ENCODE measurements at places on chromosomes 4 and X.
A peak's percentile ranks its signal among the peaks of the same experiment; 100 is the strongest.

- no peak for DNase-seq
Observed at GRCh38 chr4:43485196-43485595, 592.7 kb downstream of the GRXCR1 start.

GRCh38 chr4:34464196-34464595, 1780.1 kb downstream of the ARAP2 start:
- no peak for DNase-seq

- DNase-seq = no peak
Observed at GRCh38 chrX:109813236-109813635, 80.2 kb upstream of the ACSL4 start.

GRCh38 chrX:10972706-10973105, 138.4 kb upstream of the HCCS start:
- DNase-seq = no peak

GRCh38 chr4:76748649-76749048, 149.3 kb downstream of the SOWAHB start:
- DNase-seq = peak; percentile 19

DNA sequence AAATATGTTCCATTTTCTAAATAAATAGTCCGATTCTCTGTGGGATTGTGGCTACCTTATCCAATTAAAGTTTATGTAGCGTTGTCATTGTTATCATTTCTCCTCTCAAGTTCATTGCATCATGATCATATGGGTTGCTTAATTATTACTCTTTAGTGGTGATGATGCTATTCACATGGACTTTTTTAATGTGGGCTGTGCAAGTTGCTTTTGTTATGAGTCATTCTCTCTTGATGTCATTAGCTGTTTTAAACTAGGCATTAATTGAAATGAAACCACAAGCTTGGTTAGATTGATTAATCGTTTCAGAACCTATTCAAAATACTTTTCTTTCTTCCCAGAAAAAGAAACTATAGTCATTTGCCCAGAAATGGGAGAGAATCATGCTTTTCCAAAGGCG, 38.2 kb downstream of the NHS start:
- DNase-seq = no peak

- no peak for DNase-seq
Observed at GRCh38 chrX:102934624-102935023, 2.4 kb upstream of the RAB40AL start.

DNA sequence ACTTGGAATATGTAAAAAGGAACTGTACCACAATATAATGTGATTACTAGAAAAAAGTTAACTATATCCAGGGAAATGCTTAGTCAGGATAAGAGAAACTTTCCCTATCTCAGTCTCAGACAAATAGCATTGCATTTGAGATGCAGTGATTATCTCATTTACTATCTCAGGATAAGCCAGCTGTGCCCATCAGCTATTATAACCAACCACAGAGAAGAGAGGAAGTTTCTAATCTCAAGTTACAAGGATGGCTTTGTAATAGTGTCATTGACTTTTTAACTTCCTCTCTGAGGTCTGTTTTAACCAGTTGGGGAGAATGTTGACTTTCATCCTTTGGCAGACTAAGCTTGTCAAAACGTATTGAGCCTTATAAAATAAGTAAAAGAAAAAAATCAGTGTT, 56.5 kb downstream of the SNX25 start:
- peak; percentile 22 for DNase-seq

DNA sequence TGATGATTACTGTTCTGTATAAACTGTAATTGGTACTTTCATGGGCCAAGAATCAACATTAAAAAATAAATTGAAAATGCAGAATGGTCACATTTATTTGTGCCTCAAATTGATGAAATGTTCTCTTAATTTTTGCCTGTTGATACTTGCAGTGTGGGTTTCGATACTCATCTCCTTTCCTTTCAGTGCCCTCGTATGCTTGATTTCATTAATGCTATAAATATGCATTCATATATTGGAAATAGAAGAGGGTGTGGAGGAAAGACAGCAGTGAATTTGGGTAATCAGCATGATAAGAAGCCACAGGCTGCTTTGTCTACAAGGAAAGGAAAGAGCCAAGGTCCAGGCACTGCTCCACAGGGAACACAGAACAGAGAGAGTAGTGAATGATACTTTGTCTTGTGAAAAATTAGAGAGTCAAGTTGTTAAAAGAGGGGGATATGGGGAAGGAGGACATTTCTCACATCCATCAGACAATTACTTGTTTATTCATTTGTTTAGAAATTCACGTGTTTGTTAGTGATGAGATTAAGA, 1.0 kb upstream of the DDX60 start:
- no peak for DNase-seq

- no peak for DNase-seq
Observed at GRCh38 chrX:131394384-131394783, 105.3 kb upstream of the IGSF1 start.

DNA sequence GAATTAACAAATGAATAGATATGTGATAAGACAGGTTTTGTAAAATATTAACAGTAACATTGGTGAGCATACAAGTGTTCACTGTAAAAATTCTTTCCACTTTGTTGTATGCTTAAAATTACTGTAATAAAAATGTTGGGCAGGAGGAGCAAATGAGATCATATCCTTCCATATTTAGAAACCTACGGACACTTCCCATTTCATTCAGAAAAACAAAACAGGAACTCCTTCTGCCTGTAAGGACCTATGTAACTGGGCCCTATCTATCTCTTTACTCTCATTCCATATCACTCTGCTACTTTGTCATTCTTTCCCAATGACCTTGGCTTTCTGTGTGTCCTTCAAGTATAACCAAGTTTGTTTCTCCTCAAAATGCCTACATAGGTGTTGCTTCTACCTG, 53.7 kb upstream of the SLC39A8 start:
- no peak for DNase-seq

- no peak for DNase-seq
Observed at GRCh38 chr4:58734030-58734674, 1624.0 kb upstream of the IGFBP7 start.

DNA sequence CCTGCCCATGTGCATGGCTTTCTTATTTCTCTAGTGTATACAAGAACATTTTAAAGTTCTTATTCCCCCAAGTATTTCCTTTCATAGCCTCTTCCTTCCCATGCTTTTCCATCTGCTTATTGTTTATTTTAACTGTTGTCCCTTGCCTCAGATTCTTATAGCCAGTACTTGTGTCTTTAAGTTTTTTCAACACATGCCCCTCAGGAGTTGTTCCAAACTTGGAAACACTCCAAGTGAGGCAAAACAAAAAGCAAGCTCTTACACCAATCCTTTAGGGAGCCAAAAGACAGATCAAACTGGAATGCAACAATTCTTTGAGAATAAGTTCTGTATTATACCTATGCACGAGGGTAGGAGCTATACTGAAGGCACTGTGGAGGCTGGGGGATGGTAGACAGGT, 222.0 kb upstream of the STK26 start:
- no peak for DNase-seq

DNA sequence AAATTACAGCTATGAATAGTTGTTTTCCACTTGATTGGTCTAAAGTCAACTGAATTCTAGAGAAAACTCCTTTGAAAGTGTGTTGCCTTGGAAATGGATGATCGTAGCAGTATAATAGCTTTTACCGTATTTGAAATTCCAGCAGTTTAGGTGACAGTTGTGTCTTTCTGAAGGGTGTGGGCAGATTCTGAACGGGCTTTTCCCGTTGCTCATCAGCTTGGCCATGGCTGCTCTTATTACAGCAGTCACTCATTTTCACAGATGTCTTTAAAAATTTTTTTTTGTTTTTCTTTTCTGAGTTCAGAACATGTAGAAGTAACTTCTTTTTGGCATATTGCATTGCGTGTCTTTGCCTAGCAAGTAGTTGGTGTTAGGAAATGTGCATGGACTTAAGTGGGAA, 69.6 kb upstream of the SLC4A4 start:
- no peak for DNase-seq

DNA sequence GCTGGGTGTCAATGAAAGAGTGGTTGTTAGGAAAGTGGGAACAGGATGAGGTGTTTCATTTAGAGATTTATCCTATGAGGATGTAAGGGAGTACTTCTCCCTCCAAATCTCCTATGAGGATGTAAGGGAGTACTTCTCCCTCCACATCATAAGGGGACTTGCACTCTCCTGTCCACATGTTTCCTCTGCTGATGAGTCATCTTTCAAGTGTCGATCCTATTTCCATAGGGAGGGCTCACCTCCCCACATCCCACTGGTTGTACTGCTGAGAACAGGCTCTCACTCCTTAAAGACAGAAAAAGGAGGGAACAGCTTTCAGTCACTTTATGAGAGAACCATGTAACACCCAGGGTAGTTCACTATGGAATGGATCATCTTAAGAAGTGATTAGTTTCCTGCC, 65.0 kb downstream of the INPP4B start:
- DNase-seq = no peak

DNA sequence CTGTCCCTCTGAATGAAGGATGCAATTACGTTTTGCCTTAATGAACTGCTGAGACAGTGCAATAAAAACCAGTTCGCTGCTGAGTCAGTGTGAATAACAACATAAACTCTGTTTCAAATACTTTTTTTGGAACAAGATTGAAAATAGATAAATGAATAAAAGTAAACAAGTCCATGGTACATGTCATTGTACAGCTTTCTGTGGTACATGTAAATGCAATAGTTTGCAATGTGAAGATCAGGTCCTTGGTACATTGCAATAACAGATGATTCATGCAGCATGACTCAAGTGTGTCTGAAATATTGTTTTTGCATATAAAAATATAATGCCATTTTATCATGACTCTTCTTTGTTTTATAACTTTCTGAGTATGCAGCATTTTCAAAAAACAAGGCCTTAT, 193.4 kb upstream of the PACRGL start:
- DNase-seq = no peak

DNA sequence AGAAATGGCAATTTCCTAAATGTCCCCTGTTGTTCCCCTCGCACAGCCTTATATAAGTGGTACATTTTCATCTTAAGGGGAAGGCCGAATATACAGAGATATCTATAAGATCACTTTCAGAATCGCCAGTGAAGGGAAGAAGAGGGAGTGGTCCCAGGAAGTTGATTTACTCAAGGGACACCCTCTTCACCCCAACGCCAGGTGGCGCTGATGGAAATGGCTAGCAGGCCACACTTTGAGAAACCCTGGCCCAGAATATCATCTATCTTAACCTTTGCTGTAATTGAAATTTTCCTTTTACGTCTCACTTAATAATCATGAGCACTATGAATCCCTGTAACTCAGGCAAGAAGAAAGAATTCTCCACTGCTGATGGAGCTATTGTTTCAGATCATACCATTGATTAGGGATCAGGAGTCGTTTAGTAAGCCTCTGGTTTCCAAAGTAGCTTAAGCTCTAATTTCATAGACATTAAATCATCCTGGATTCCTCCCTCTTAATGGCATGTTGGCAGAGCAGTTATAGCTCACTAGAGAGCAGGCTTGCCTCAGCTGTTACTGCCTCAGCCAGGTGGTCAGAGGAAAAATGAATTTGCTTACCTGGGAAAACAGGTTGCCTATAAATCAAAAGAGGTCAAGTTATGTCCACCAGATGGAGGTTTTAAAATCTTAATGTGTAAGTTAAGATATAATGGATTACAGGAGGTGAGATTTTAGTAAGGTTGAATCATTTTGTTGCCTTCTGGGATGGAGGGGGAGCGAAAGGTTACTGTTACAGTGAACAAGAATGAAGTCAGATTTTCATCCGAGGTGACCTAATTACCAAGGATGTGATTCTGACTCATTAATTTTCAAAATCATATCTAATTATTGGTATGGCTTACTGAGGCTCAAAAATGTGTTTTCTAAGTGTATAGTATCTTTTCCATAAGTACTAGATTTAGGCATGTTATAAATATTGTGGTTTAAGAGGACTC, 941.2 kb upstream of the TENM3 start:
- DNase-seq = peak; percentile 90

DNA sequence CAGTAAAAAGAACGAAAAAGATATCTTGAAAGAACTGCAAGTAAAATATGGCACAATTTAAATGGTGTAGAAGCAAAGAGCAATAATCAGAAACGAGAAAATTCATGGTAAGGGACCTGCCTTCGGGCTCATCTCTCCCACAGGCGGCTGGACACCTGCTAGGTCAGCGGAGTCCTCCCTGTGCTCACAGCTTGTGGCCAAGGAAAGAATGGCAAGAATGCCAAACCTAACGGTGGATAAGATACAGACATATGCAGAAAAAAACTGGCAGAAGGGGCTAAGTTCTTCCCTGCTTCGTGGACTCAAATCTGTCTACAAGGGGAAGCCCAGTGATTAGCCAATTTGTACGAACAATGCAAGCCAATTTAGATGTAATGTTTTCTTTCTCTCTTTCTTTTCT, 152.1 kb upstream of the VCX start:
- no peak for DNase-seq

DNA sequence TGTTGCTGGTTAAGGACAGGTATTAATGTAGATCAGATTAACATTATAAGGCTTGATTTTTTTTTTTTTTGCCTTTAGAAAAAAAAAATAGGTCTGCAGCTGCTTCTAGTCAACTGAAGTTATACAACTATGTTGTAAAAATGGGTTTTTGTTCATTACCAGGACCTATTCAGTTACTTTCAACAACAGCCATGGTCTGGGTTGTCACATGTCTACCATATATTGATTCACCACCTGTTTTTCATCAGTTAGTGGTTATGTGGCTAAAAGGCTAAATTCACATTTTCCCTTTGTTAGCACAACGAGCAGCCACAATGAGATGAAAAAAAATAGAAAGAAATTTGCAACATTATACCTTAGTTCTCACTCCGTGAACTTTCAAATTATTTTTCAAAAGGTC, 45.5 kb downstream of the GLRB start:
- DNase-seq = no peak

DNA sequence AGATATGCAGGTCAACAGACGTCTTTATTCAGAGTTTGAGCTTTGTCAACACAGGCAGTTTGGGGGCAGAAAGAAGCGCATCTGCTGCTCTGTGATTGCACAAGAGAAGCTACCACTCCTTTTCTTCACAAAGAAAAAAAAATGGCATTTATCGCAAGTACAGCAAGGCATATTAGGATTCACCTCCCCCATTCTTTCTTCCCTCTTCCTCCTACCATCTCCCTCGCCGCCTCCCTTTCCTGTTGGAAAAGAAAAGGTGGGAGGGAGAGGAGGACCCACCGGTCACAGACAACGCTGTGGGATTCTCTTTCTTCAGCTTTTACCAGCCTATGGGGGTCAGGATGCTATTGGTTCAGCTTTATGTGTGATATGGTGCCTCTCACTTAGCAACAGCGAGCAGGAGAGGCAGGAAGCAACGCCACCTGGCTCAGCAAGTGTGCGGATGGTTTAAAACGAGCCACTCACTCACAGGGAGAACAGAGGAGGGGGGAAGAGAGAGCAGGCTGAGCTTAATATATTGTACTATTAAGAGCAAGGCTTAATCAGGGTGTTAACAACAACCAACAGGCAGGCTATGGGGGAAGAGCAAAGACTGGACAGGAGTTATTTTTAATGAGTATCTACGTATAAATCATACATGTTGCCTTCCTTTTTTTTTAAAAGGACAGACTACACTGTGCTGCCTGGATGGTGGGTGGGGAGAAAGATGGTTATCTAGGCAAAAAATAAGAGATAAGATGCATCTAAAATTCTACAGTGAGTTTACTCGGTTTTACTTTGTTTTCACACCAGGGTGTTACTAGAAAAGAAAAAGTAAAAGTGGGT, 104.7 kb downstream of the MAML3 start:
- peak; percentile 97 for DNase-seq

GRCh38 chr4:14111730-14112181, 484.2 kb upstream of the BOD1L1 start:
- DNase-seq = no peak
